NCI-H1048 (cell line): ENCODE measurements at places on chromosomes 6 and 20.

DNA sequence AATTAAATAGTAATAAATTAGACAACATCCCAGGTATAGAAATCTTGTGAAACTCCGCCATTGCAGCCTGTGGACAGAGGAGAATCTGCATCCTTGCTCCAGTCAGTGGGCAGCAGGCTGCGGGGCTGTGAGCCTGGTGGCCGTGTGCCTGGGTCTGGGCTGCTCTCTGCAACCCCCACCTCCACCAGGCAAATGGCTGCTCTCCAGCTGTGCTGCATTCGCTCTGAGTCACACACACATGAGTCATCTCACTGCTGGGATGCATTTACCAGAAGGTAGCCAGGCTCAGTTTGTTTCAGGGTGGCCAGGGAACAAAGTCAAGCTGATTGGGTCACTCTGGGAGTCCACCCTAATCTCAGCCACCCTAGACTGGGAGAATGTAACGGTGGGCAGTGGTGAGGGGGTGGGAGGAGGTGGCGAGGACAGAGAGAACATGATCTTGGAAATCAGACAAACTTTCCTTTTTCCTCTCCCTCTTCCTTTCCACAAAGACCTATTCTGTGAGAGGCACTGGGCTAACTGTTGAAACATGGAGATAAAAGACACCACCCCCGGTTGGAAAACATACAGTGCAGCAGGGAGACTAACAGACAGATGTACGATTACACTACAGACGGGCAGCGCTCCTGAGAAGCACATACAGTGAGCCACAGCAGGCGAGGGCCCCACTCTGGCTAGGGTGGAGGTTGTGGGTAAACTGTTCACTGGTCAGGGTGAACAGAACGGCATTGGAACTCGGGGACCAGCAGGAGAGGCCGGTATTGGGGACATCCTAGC, 59.2 kb downstream of the TRAM2 start:
- DNase-seq = no peak

- DNase-seq = no peak
Measured at GRCh38 chr20:13355411-13355810, 134.3 kb downstream of the ISM1 start.

DNA sequence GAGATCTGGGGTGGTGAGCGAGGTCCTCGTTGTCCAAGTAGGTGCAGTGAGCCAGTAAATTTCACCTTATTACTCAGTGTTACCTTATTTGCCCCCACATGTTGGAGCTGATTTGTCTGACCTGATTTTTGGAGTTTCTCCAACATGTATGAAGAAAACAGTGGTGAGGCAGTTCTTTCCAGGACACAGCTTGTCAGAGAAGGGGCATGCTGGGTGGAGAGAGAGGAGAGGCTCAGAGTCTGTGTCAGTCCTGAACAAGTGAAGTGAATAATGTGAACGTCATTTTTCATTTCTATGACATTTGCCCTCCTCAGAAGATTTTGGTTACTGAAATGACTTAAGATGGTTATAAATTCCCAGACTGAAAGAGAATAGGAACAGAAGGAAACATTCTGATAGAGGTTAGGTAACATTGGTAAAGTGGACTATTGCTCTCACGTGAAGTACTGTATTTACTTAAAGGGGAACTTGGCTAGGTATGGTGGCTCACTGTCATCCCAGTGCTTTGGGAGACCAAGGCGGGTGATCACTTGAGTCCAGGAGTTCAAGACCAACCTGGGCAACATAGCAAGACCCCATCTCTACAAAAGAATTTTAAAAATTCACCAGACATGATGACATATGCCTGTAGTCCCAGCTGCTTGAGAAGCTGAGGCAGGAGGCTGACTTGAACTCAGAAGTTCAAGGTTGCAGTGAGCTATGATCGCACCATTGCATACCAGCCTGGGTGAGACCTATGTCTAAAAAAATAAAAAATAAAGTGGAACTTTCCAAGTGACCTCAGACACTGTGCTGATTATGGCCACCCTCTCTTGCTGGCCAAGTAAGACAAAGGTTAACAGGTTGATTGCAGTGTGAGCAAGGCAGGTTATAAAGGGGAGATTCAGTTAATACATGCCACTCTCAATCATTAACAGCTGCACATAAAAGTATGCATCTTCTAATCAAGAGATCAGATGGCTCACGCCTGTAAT, 184.3 kb downstream of the EDN1 start:
- no peak for DNase-seq

- DNase-seq = no peak
Measured at GRCh38 chr20:2248837-2249236, 47.0 kb upstream of the TGM3 start.

DNA sequence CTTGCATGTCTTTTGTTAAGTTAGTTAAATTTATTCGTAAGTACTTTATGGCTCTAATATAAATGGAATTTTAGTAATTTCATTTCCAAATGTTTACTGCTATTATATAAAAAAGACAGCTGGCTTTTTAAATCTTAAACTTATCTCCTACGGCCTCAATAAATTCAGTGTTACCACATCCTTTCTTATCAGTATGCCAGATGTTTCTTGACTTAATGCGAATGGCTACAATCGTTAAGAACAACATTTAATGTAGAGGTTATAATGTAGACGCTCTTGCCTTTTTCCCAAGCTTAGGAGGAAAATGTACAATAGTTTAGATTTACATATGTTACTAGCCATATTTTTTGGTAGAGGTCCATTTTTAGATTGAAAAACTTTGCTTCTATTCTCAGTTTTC, 659.4 kb downstream of the TENT5A start:
- DNase-seq = no peak

- peak; percentile 88 for DNase-seq
Measured at GRCh38 chr6:35259194-35259947, at the start of gene ZNF76. TSS of gene ZNF76 (plus strand) at chr6:35259735. CDS start at chr6:35281152, 21,417 bp downstream.

DNA sequence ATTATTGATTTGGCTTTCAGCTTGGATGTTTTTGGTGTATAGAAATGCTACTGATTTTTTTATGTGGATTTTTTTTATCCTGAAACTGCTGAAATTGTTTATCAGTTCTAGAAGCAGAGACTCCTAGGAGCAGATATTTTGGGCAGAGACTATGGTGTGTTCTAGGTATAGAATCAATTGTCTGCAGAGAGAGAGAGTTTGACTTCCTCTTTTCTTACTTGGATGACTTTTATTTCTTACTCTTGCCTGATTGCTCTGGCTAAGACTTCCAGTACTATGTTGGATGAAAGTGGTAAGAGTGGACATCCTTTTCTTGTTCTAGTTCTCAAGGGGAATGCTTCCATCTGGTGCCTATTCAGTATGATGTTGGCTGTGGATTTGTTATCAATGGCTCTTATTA, 370.6 kb downstream of the PHF3 start:
- DNase-seq = no peak

DNA sequence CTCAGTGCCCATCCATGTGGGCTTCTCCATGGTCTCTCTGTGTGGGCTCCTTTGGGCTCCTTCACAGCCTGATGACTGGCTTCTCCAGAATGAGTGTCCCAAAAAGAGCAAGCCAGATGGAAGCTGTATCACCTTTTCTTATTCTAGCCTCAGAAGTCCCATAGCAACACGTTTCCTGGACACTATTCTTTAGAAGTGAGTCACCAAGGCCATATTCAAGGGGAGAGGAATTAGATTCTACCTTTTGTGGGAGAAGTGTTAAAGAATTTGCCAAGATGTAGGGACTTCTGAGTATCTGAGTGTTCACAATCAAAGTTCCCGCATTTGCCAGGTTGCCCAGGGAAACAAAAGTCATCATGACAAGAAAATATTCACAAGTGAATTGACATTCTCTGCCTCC, 20.7 kb upstream of the TBC1D22B start:
- no peak for DNase-seq

DNA sequence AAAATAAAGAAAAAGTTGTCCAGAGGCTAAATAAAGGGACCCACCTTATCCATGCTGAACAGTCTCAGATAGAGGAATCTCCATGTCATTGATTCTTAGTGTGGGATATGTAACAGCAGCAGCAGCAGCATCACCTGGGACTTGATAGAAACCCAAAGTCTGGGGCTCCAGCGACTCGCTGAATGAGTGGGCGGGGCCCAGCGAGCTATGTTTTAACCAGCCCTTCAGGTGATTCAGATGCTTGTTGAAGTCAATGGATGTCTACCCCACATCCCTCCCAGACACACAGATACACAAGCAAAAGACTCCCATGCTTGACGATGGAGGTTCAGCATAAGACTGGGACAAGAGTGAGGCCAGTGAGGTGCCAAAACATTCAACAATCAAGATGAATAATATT, 298.6 kb downstream of the UBE3D start:
- DNase-seq = no peak

GRCh38 chr20:33662172-33662571, at the start of gene C20orf144:
TSS of gene C20orf144 (plus strand) at chr20:33662327. CDS start at chr20:33662346, 19 bp downstream.
- DNase-seq = no peak

DNA sequence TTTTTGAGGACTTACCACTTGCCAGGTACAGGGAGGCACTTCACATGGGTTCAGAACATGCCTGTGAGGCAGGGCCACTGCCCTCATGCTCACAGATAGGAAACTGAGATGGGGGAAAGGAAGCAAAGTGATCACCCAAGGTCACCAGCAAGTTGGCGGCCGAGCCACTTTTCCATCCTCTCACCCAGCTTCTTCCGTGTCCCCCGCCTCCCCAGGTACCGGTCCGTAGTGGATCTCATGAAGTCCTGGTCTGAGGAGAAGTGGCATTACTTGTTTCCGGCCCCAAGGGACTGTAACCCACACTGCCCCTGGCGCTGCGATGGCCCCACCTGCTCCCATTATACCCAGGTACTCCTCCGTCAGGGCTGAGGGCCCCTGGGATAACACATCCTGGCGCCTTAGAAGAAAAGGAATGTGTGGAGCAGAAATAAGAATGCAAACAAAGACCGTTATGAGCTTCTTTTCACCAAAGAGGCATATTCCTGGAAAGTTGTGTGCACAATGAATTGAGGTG, 6.4 kb downstream of the R3HDML start:
- DNase-seq = no peak

DNA sequence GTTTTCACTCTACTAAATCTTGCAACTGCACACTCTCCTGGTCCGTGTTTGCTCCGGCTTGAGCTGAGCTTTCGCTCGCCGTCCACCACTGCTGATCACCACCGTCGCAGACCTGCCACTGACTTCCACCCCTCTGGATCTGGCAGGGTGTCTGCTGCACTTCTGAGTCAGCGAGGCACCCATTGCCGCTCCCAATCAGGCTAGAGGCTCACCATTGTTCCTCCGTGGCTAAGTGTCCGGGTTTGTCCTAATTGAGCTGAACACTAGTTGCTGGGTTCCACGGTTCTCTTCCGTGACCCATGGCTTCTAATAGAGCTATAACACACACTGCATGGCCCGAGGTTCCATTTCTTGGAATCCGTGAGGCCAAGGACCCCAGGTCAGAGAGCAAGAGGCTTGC, 98.6 kb upstream of the GPR6 start:
- no peak for DNase-seq

- DNase-seq = no peak
Measured at GRCh38 chr20:33812908-33813462, 1.8 kb downstream of the CHMP4B start.

DNA sequence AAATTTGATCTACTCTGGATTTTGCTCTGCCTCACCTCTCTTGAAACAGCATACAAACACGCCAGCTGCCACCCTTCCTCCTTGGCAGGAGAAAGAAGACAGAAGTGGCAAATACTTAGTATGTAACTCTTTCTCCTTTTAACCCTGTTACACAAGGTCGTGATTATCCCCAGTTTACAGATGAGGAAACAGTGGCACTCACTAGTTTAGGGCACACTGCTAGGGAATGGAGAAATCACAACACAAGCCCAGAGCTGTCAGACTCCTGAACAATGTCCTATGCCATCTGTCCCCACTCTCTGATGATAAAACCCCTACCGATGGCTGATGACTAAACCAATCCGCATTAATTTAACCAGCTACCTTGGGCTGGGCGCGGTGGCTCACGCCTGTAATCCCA, 79.7 kb downstream of the FGD2 start:
- DNase-seq = no peak

DNA sequence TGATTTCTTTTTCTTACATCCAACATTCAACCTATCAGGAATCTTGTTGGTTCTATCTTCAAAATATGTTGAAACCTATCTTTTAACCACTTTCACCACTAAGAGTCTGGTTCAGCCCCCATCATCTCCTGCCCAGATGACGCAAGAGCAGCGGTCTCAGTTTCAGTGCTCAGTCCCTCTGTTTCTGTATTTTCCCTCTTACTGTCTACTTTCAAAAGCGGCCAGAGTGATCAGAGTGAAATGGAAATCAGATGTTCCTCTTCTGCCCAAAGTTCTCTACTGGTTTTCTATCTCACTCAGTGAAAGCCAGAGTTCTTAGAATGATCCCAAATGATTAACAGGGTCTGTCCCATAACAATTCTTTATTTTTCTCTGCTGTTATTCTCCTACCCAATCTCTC, 147.9 kb upstream of the PDE7B start:
- no peak for DNase-seq

DNA sequence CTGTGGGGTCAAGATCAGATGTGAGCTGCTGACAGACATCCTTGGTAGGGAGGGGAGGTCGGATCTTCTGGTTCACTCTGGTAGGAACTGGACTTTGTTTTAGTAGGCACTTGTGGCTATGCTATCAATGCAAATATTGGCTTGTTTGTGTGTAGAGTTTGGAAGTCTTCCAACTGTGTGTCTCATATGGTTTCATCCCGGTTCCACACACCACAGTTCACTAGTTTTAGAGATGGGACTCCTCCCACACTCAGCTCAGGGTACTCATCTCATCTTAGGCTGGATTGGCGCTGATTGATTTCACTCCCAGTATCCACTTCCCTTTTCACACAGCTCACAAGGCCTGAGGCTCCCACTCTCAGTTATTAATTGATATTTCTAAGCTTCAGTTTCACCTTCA, 161.3 kb downstream of the THBS2 start:
- DNase-seq = no peak

DNA sequence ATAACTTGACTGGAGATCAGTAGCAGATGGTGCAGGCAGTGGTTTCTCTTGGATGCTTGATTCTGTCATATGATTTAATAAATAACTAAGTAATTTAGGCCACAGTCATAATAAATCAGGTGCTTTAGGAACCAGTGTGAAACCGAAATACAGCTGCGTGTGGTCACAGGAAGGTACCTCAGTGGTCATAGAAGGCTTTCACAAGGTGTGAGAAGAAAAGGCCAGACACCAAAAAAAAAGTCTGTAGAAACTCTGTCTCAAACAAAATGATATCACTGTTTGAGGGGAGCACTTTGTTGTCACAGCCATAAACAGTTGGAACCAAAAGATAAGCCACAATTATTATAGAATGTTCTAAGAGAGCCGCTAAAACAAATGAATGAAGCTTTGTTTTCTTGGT, 56.5 kb downstream of the ARMC2 start:
- no peak for DNase-seq

- no peak for DNase-seq
Measured at GRCh38 chr6:151408858-151409257, 17.5 kb upstream of the ZBTB2 start.

DNA sequence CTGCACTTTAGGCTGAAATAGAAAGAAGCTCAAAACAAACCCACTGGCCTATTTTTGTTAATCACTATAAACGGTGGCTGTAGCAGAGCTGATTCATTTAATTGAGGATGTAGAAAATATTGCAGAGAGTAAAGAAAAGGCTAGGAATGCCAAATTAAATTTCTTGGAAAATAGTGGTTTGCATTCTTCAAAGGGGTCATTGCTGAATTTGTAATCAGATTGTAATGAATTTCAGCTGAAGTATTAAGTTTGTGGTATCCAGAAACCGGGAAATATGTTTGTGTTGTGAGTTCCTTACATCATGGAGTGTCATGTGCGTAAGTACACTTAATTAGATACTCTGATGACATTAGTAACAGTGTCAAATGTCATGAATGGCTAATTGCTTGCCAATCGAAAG, 203.0 kb downstream of the SAMD5 start:
- no peak for DNase-seq

GRCh38 chr6:13234130-13234529, 94.2 kb downstream of the TBC1D7 start:
- DNase-seq = no peak
